Suprapubic skin (tissue), 4 donors: ENCODE measurements at places on chromosomes 1 and 21. TPM values are rescaled to one million over a fixed set of nuclear protein-coding genes. Genes with fewer than 3 reads are reported as not detected.

TMEM35B gene
- 6.5 TPM for total RNA-seq

URB2 gene
- 14.1 TPM for total RNA-seq

TMEM61 gene
- 2.6 TPM for total RNA-seq

SHISA4 gene
- total RNA-seq = 5.3 TPM

DMBX1 gene
- 0.25 TPM for total RNA-seq

NHLH1 gene
- total RNA-seq = not detected

DNA sequence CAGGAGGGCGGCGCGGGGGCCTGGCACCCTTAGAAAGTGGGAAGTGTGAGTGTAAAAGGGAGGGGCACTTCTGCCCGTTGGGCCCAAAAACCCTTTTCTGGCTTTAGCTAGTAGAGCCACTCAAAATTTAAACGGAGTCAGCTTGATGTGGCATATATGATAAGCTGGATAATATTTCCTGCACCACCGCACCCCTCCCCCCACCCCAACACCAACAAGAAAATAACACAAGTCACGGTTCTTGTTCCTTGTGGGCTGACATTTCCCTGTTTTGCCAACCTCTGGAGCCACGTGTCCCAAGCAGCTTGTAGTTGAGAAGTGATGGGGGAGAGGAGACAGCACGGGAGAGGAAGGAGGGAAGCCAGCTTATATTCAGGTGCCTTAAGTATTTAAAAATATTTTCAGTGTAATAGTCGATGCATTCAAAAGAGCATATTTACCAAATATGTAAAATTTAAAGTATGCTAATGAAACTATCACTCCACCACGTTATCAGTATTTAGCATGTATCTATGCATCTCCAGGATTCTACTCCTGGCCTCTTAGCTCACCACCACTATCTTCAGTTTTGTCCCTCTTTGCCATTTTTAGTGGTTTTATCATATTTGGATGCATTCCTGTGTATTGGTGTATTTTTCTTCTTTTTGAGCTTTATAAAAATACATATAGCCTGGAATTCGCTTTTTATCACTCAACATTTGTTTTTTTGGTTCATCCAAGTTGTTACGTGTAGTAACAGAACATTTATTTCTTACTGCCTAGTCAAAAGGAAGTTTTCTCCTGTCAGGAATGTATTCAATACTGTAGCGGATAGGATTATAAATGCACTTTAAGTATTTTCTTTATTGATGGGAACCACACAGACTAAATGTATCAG is 773 bp upstream of the DDX59 start:
- DNase-seq = no peak

DNA sequence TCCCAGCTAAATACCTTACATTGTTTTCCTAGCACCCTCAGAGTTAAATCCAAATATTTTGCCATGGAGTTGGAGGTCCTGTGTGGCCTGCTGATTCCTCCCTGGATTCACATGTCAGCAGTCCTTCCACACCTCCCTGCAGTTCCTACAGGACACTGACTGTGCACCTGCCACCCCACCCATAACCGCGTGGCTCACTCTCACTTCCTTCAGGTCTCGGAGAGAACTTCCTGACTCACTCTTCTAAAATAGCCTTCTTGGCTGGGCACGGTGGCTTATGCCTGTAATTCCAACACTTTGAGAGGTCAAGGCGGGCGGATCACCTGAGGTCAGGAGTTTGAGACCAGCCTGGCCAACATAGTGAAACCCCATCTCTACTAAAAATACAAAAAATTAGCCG is 8.4 kb upstream of the CAMTA1 start:
- DNase-seq = no peak

- peak; percentile 82 for DNase-seq
Observed at GRCh38 chr1:172533513-172534151, 682 bp downstream of the SUCO start.

DNA sequence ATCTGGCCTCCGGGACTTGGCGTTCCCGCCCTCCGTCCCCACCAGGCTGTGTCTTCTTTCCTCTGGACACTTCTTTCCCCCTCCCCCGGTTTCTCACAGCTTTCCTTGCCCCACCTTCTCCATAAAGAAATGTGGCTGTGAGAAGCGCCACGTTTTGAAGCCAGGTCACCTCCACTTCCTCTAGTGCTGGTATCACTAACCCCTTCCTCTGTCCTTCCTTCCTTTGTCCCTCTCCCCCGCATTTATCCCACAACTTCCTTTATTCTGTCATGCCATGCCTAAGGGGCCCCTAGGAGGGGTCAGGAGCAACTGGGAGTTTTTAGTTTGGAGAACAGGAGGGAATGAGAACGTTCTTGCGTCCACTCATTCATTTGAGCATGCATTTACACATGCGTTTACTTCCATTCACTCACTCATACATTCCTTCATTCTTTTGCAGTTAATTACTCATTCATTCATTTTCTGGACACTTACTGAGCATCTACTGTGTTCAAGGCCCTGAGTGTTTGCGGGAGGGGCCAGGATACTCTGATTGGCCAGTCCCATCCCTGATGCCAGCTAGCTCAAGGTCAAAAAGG is 5.0 kb upstream of the ACOT11 start:
- DNase-seq = no peak

DNA sequence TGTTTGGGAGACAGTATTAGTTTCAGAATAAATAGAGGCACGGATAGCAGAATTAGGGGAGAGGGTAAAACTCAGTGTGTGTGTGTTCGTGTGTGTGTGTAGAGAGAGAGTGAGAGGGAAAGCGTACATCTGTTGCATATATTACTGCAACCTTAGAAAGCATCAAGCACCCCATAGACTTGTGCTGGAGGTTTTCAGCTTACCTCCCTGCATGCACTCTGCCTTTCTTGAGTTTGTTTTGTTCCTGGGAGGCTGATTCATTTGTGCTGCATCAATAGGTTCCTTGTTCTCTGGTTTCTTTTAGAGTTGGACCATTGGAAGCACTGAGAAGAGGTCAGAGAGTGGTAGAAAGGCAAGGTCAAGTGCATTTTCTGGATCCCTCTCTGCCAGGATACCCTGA is 104.4 kb upstream of the KCNK1 start:
- DNase-seq = no peak

- no peak for DNase-seq
Observed at GRCh38 chr1:63773496-63773814, 362 bp upstream of the ROR1 start.

- DNase-seq = no peak
Observed at GRCh38 chr21:14071902-14072734, 138.6 kb downstream of the LIPI start.

GRCh38 chr1:192983349-192983980 is 75.7 kb downstream of the UCHL5 start:
- DNase-seq = no peak

GRCh38 chr1:149997585-149998262 is 12.8 kb downstream of the OTUD7B start:
- no peak for DNase-seq

DNA sequence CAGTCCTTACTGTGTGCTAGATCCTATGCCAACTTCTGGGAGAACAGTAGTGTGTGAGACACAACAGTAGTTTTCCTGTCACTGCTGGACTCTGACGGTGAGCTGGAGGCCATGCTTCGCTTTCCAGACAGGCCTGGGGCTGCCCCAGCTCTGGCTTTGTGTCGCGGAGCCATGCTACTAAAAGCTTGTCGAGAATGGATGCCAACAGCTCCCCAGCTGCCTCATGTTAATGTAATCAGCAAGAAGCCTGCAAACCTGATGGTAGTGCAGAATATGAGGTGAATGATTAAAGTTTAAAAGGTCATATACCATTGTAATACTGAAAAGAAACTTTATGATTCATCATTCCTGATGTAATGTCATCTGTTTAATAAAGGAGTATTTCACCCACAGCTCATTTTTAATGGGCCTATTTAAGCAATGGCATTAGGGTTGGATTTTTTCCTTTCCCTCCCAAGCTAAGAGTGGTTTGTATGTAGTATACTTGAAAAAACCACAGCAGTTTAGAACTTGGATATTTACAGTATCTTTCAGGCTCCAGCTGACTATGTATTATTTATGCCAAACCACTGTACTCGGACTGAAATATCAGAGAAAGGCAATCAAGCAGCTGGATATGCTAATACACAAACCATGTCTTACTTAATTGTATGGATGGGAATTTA is 343.0 kb downstream of the NUF2 start:
- DNase-seq = no peak

GRCh38 chr1:177571485-177572076 is 398.3 kb downstream of the SEC16B start:
- DNase-seq = no peak

DNA sequence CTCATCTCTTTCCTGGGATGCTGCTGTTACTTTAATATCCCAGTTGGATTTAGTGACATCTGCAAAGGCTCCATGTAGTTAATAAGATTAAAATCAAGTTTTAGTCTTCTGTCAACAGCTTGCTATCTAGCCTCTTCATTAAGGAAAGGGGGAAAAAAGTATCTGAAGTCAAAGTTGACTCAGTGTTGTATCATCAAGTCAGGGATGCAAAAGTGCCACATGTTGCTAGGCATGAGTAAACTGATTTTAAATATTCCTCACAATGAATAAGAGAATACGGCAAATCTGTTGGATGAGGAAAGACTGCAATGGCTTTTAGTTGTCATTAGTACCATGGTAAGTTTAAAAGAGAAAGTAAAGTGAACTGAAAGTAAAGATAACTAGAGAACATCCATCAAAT is 383.2 kb upstream of the ZRANB2 start:
- DNase-seq = no peak
